ENCODE measurements at places on chromosomes 6 and 20.

GRCh38 chr6:112362812-112363570 lies 15.9 kb downstream of the RFPL4B start:
- DNase-seq, result no peak

- peak; percentile 41 for DNase-seq
These were observed 62.3 kb downstream of the ESR1 start for GRCh38 chr6:151869787-151870186.

DNA sequence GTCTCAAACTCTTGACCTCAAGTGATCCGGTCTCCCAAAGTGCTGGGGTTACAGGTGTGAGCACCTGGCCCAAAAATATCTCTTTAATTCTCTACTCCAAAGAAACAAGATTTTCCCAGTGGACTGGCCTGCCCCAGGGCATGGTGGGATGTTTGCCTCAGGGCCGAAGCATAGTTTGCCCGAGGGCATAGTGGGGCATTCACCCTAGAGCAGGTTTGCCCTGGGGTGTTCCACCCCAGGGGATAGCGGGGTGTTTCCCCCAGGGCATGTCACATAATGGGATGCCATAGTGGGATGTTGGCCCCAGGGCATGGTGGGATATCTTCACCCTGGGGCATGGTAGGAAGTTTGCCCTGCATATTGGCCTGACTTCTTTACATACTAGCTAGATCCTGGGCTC lies 97.2 kb downstream of the VEGFA start:
- no peak for DNase-seq

DNA sequence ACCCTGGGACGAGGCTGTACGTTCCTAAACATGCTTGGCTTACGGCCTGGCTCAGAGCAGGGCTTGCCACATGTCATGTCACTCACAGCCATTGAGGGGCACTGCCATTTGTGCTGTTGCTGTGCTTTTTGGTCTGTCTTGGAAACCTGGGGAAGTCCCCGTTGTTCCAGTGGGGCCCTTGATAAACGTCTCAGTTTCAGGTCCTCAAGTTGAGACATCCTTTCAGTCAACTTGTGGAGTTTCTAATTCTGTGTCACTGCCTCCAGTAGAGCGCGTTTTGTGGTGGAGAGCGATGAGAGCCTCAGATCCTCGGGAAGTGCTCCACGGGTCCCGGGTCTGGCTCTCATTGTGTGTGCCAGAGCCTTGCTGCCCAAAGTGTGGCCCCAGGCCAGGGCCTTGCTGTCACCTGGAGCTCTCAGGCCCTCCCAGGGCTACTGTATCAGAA lies 43.0 kb upstream of the CCR6 start:
- DNase-seq, result no peak

DNA sequence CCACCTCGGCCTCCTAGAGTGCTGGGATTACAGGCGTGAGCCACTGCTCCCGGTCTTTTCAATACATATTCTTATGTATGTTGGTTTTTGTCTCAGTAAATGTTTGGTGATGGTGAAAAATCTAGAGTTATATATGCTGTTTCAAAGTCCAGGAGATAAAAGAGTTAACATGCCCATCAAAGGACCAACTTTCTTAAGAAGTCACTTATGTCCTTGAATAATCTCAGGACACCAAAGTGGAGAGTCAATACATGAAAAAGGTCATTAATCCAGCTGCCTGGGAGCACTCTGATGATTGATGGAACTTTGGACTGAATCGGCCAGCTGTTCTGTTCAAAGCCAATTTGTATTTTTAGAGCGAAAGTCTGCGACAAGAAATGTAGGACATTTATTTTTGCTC lies 59.8 kb upstream of the HDAC2 start:
- DNase-seq, result no peak

DNA sequence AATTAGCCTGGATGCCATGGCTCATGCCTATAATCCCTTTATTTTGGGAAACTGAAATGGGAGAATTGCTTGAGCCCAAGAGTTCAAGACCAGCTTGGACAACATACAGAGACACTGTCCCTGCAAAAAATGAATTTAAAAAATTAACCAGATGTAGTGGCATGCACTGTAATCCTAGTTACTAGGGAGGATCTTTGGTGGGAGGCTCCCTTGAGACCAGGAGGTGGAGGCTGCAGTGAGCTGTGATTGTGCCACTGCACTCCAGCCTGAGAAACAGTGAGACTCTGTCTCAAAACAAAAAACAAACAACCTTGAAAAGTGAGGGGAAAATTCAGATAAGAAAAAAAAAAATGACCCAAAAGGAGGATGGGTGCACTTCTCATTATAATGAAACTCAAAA lies 23.4 kb downstream of the CAP2 start:
- DNase-seq, result no peak

DNA sequence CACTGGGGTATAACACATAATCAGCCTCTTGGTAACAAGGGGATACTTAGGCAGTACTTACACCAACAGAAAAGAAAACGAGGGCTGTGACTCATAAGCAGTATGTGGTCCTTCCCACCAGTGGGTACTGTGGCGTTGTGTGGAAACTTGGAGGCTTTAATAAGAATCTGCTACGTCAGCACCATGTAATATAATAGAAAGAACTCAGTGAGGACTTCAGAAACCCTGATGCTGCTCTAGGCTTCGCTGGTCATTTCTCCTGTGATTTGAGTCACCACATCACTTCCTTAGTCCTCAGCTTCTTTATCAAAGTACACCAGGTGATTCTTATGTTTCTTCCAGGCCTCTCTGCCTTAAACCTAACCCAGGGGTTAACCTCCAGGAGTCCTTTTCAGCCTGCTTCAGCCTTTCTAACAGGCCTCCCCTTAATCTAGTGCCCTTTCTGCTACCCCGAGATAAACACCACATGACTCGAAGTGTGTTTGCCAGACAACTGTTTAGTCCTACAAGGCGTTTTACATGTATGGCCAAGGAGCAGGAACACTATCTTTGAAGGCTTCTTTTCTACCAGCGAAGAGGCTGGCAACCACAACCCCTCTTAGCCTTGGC lies 68.5 kb downstream of the FYN start:
- DNase-seq, result peak; percentile 78

DNA sequence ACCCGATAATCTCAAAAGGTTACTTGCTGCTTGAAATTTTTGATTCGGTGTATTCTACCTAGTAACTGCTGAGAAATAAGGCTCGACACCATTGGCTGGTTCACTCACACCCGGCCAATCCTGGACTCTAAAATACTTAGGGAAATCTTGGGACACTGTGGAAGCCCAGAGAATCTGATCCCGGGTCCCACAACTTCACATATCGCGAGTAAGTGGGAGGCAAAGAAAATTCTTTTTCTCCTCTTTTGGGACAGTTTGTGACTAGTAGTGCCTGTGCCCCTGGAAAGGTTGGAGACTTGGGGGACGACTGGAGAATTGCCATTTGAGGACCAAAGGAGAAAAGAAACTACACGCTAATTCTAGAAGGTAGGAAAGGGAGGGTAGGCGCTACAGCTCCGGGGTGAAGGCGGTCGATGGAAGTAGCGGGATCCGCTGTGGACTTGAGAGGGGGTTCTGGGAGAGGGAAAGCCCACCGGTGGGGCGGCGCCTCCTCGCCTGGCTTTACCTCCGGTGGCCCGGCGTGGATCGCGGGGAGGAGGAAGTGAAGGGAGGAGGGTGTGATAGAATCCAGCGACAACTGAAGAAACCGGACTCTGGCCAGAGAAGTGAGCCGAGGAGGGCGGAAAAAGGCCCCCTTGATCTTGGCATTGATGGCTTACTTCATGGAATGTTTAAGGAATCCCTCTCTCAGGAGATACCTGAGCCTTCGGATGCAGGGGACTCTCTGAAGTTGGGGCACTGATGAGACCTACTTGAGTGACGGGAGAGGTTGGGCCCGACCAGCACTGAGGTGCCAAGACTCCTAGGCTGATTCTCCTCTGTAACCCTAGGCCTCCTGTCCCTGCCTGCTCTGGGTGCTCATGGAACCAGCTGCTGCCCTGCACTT lies 18.8 kb upstream of the BTN3A3 start:
- DNase-seq, result peak; percentile 92

DNA sequence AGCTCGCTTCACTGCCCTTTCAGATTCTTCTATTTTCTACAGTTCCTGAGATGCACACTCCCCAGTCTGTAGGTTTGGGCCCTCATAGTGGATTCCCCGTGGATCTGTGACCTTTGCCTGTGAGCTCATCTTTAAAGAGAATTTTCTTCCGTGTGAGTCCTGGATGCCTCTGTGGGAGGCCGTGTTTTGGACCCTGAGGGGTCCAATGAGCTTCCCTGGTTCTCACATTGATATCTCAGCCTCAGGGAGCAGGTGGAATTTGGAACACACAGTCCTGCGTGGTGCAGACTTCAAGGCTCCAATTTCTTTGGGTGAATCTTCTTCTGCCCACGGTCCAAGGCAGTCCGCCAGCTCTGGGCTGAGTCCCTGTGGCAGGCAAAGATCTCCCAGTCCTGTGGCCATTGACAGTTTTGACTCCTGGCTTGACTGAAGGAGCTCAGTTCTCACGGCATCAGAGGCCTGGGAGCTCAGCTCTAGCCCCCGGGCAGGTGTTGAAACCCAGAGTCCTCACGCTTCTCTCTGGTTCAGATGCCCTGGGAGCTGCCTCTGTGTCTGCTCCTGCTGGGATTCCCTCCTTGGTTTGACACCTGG lies 61.0 kb downstream of the PSMG4 start:
- DNase-seq, result no peak

DNA sequence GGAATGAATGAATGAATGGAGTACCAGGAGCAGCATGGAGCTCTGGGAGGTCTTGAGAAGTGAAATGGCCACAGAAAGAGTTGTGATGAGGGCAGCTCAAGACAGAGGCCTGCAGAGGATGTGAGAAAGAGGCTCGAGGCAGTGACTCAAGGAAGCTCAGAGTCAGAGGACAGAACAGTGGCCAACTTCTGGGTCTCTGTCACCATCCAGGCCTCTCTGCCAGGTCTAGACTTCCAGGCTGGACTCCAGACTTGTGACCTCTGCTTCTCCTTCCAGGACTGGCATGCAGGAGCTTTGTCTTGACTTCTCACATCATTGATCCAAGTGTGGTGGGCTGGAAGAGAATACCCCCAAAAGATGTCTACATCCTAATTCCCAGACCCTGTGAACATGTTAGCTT lies 119.8 kb downstream of the TOX2 start:
- no peak for DNase-seq

DNA sequence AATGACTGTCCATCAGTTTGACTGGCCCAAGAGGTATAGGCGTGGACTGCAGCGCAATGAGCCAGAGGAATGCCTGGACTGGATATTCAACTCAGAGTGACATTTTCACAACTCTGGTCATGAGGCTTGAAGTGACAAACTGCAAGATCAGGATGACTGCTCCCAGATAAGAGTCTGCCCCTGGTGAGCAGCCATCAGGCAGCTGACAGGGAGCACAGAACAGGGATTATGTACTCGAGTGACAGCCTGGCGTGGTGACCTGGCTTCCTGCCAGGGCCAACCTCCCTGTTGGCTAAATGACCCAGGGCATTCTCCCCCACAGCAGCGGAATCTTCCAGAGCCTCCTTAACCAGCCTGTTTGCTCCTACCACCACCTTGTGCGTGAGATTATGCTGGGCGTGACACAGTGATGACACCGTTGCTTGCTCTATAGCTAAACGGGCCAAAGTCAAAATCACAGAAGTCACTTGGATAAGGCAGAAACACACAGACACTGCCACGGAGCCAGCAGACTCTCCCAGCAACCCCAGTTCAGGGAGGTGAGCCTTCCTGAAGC lies 209.1 kb upstream of the JARID2 start:
- DNase-seq, result no peak

- peak; percentile 47 for DNase-seq
These were observed 1.7 kb downstream of the DIDO1 start for GRCh38 chr20:62924442-62925075.

DNA sequence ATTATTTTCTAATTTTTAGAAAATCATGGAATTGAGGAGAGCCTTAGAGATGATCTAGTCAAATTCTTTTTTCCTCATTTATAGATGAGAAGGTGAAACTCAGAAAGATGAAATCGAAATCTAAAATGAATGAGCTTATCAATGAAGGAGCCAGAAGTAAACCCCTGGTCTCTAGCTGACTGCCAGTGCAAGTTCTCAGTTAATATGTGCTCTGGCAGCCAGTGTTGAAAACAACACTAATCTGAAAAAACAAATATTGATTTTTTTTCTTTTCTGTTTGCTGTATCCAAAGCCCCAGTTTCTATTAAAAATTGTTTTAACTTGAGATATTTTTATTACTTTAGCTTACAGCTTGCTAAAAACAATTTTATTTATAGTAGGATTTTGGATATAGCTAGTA lies 21.5 kb upstream of the PBOV1 start:
- no peak for DNase-seq

GRCh38 chr6:40930555-40930954 lies 108.5 kb downstream of the UNC5CL start:
- DNase-seq, result peak; percentile 58

GRCh38 chr20:41145821-41146620 lies 8.7 kb downstream of the PLCG1 start:
- peak; percentile 25 for DNase-seq

DNA sequence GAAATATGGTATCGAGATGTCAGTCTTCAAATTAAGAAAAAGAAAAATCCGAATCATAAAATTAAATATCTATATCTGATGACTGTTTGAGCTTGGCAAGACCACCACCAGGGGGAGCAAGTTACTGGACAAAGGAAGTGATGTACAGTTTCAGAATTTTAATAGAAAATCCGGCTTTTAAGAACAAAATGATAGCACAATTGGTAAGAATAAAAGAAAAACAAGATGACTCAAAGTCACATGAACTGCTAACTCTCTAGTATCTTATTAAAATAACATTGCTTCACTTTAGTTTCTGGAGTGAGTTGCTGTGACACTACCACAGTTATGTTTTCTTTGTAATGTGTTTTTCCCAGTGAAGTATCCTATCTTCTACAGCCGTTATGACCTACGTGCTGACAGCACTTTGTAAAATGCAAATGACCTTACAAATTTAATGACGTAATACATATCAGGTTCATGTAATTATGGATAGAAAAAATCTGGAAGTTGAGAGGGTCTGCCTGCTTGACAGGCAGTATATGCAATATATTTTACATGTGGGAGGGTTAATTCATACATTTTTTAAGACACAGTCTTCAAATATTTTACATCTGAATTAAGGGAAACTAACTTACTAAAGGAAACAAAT lies 405.3 kb upstream of the HS3ST5 start:
- peak; percentile 68 for DNase-seq

DNA sequence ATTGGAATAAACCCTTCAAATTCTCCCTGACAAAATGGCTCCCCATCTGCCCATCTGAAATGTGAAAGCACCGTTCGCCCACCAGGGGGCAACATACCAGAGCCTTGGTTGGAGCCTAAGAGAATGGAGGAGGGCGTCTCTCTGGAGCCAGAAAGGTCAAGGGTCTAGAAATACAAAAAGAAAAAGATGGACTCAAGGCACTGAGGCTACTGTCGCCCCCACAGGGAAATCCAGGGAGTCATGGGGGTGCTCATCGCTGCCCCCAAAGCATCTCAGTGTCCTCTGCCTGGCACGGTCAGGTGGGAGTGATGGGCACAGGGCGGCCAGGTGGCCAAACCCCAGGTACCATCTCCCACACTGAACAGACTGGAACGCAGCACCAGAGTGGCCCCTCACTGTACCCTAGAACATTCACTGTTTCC lies 136.3 kb downstream of the ZMYND8 start:
- DNase-seq, result peak; percentile 56

- DNase-seq, result no peak
These were observed 4.2 kb downstream of the OR2B2 start for GRCh38 chr6:27908017-27908416.
